ENCODE measurements at places on chromosomes 16 and 17.
A peak's percentile ranks its signal among the peaks of the same experiment; 100 is the strongest.

- DNase-seq = no peak
Measured at GRCh38 chr16:29674188-29674587, 4.8 kb upstream of the QPRT start.

DNA sequence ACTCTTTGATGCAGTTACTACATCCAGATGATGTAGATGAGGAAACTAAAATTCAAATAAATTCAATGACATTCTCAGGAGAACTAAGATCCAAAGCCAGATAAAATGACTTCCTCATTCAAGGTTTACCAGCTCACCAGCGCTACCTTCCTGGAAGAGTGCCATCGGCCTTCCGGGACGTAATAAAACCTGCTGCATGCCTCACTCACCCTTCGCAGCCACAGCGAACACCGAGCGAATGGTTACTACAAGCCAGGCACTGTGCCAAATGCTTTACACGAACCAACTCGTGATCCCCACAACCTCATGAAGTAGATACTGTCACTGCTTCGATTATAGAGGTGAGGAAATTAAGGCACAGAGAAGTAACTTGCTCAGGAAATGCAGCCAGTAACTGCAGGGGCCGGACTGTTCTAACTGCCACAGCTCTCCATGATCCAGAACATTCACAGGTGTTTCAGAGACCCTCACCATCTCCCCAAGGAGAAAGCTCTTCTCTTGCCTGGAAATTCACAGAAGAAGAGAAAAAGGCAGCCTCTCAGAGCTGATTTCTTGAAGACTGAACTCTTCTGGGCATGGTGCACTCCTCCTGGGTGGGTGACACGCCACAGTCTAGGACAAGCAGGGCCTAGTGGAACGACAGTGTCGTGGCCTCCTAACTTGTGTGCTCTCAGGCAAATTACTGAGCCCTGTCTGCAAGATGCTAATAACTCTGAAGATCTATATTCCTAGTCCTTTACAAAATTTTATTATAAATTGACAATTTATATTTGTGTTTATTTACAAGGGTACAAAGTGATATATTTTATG is 46.8 kb downstream of the HIC1 start:
- peak; percentile 65 for DNase-seq

- no peak for DNase-seq
Measured at GRCh38 chr17:79608624-79608959, 2.3 kb downstream of the RBFOX3 start.

DNA sequence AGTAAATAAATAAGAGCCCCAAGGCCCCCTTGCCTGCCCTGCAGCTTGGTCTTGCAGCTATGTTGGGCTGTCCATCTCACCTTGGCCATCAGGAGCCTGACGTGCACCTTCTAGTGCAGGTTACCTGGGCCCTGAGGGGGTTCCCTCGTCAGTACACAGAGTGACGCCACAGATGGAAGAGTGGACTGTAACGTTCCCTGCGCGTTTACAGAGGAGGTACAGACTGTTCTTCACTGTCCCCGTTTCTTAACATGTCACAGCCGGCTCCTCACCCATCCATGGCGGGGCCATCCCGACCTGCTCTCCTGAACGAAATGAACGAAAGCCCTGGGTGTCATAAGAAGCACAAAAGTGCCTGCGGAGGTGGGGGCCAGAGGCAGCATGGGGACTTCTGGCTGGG is 15.9 kb upstream of the FASN start:
- DNase-seq = no peak

GRCh38 chr17:49798182-49798581 is 9.7 kb downstream of the KAT7 start:
- DNase-seq = no peak

GRCh38 chr17:64574646-64575045 is 67.9 kb downstream of the CEP95 start:
- DNase-seq = no peak

GRCh38 chr17:1629504-1630310 is 1.1 kb upstream of the SLC43A2 start:
- DNase-seq = peak; percentile 84

DNA sequence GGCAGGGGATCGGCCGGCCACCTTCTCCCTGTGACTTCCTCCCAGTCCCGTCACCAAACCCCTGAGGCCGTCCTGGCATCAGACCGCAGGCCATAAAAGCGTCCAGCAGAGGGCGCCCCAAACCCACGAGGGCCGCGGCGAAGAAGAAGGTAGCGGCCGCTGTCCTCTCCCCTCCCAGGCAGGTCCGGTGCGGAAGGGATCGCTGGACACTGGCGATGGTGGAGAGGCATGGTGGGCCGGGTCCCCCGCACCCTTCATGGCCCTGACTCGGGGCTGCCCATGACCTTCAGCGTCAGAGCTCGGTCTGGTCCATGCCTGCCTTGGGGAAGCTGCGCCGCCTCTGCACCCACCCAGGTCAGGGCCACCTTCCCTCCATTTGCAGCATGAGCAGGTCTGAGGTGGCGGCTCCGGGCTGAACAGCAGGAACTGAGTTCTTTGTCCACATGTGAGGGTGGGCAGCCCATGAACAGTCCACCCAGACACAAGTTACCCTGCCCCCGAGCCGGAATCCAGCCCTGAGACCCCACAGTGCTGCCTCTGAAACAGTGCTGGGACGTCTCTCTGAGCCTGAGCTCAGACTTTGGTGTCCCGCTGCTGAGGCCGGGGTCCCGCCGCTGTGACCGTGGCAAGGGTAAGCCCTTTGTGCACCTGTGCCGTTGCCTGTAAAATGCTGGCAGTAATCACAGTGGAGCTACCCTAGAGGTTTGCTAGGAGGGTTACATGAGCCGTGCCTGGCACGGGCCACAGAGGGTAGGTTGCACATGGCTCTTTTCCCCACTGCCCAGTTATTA is 40.8 kb upstream of the CMIP start:
- peak; percentile 90 for DNase-seq

DNA sequence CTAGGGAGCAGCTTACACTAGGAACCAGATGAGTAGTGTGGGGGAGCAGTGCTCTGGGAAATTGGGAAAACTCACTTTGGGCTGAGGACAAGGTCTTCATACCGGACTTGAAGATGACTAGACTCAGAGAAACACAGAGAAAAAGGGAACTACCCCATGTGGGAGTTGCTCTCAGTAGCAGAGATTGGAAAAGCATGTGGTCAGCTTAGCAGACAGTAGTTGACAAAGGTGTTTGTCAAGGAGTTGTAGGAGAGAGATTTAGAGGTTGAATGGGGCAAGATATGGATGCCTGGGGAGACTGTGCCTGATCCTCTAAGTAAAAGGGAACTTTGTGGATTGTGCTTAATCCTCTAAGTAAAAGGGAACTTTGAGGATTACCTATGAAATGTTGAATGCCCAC is 194.5 kb upstream of the COX10 start:
- no peak for DNase-seq

- no peak for DNase-seq
Measured at GRCh38 chr17:47423406-47424295, 99.9 kb downstream of the EFCAB13 start.

DNA sequence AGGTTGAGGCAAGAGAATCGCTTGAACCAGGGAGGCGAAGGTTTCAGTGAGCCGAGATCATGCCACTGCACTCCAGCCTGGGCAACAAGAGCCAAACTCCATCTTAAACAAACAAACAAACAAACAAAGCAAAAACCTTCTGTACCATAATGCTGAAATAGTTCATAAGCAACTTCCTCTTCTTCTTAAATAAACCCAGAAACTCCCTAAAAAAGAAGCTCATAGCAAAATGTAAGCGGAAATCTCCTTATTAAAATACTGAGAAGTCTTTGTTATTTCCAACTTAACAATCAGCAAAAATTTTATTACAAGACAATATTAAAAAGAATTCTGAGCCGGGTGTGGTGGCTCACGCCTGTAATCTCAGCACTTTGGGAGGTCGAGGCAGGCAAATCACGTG is 82.8 kb downstream of the FBXL20 start:
- DNase-seq = no peak

GRCh38 chr17:68853439-68853838 is 101.8 kb downstream of the ABCA8 start:
- no peak for DNase-seq

DNA sequence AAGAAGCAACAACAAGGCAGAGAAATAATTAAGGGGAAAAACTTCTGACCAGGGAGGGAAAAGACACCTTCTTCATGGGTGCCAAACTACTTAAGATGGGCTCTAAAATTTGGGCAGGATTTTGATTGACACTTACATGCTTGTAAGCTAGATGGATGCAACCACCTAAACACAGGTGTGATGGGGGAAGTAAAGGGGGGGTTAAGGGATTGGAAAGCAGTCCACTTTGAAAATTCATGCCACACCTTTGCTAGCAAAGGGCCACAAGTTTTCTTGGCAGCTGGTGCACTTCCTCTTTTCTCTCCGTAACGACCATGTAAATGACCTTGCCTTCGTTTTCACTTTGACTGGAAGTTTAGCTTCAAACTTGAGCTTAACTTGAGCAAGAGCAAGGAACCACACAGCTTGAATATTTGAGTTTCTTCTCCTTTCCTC is 14.3 kb upstream of the PRKAR1A start:
- DNase-seq = no peak

GRCh38 chr16:79307214-79307613 is 293.3 kb downstream of the MAF start:
- DNase-seq = no peak

DNA sequence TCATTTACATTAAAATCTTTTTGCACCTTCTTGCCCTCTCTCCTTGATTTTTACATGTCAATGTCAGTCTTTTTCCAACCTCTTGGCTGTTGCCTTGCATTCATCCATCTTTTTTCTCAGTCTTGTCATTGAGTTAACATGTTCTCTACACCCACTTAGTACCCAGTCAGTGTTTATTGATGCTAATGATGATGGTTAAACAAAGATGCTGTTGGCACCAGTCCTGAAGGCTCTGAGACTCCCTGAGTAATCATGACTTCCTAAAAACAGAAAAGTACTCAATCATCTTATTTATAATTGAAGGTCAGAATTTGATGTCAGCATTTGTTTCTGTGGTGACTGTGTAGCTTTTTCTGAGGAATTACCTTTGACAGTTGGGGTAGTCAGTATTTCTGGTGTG is 104.5 kb downstream of the NLK start:
- no peak for DNase-seq

- DNase-seq = no peak
Measured at GRCh38 chr17:45296833-45297124, 20.0 kb downstream of the MAP3K14 start.

- DNase-seq = no peak
Measured at GRCh38 chr16:88315543-88316105, 67.1 kb upstream of the ZNF469 start.

GRCh38 chr17:41687828-41688640 is 651 bp upstream of the EIF1 start:
- peak; percentile 78 for DNase-seq

GRCh38 chr16:11273721-11274324 is 394 bp upstream of the PRM3 start:
- DNase-seq = no peak

- no peak for DNase-seq
Measured at GRCh38 chr17:29091606-29092289, 48.8 kb downstream of the PIPOX start.

DNA sequence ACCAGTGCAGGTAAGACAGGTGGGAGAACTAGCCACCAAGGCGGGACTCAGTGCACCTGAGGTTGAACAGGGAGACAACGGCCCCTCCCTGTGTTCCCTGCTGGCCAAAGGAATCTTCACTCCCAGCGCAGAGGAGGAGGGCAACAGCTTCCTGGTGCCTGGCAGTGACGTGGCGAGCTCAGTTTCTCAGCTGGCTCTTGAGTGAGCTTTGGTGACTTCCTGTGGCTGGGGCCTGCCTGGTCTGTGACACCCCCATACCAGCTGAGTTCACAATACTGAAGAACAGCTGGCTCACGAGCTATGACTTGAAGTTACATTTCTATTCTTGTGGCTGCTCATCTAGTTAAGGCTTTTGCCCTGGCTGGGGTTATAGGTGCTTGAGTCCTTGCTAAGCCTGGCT is 26.1 kb downstream of the WNT9B start:
- DNase-seq = peak; percentile 24

- no peak for DNase-seq
Measured at GRCh38 chr17:32558326-32558955, 71.6 kb downstream of the CDK5R1 start.

DNA sequence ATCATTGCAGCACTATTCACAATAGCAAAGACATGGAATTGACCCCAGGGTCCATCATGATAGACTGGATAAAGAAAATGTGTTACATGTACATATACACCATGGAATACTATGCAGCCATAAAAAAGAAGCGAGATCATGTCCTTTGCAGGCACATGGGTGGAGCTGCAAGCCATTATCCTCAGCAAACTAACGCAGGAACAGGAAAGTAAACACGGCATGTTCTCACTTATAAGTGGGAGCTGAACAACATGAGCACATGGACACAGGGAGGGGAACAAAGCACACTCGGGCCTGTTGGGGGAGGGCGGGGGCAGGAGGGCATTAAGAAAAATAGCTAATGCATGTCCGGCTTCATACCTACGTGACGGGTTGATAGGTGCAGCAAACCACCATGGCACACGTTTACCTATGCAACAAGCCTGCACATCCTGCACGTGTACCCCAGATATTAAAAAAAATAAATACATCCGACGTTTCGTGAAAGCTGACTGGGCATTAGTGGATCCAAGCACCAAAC is 28.9 kb downstream of the ZNF778 start:
- no peak for DNase-seq

DNA sequence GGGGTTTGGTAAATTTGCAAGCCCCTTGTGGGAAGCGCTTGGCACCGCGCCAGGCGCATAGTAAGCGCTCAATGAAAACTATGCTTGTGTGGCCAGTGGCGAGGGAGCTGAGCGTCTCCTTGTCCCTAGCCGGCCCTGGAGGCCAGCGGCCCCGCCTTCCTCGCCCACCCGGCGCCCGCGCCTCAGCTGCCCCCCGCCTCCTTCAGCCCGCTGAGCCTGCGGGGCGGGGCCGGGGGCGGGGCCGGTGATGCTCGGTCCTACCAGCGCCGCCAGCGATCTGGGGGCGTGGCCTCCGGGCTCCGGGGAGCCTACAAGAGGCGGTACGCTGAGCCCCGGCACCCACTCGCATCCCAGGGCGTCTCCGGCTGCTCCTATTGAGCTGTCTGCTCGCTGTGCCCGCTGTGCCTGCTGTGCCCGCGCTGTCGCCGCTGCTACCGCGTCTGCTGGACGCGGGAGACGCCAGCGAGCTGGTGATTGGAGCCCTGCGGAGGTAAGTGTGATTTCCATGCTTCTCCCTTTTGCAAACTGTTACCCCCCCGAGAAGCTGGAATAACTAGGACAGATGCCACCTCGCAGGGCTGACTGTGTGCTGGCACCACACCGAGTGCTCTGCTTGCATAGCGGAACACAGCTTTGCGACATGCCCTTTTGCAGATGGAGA is at the start of gene CRISPLD2:
Gene CRISPLD2, plus strand, starts transcription at position 342 of the 661 bp plus-strand sequence. CDS start 18,511 bp downstream, outside the sequence.
- peak; percentile 82 for DNase-seq

- no peak for DNase-seq
Measured at GRCh38 chr16:49542946-49543630, 169.5 kb downstream of the C16orf78 start.

DNA sequence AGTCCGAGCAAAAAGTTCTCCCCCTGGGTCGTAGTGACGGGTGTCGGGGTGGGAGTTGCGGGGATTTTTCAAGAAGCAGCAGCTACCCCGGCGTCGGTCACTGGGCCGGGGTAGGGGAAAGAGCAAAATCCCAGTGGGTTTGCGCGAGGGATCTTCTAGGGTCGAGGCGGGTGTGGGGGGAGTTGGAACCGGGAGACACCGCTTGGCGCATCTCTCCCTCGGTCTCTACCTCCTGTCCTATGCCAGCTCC is 2.3 kb upstream of the UBTF start:
- DNase-seq = no peak
